ENCODE measurements at places on chromosomes 4 and X.

DNA sequence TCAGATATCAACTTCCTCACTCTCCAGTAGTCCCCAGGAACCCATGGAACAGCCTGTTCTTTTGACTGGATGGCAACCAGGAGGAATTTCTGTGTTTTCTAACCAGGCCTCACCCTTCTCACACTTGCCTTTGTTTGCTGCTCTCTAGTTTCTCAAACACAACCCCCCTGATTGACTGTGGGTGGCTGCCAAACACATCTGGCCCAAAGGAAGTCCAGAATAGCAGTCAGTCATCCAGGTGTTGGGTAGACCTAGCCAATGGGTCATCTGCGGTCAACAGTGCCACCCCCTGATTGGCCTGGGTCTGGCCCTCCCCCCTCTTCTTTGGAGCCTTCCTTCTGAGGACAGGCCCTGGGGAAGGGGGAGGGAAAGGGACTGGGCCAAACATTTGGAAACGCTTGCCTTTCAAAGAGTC, 53.7 kb downstream of the MSX1 start:
- no peak for DNase-seq

DNA sequence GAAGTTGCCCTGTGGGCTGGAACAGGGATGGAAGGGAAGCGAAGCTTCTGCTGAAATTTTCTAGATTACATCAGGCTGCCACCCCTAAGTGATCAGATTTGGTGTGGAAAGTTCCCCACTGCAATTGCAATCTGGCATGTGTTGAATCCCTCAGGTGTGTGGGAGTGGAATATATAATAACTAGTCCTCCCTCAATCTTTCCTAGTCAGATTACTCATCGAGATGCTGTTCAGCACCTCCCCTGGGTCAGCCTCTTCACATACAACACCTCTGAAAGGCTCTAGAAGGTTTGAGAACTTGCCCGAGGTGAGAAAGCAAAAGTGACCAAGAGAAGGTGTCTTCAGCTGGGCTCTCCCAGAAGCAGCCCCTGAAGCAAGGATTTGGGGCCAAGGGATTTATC, 336.8 kb downstream of the BCOR start:
- DNase-seq, result no peak

DNA sequence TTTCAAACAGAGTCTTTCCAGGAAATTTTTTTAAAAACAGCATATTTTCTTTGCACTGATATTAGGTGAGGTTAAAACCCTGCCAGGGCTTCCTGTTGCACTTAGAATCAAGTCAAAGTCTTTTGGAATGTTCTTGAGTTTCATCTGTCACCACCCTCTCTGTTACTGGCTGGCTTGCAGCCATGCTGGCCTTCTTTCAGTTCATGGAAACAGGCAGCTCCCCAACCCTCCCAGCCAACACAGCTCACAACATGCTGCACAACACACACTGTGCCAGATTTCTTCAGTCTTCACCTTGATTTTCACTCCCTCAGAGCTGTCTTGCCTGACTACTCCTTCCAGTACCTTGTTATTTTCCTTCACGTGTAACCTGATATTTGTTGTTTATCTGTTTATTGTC, 129.5 kb downstream of the KCNIP4 start:
- no peak for DNase-seq

GRCh38 chr4:28179126-28179525, 1318.5 kb downstream of the STIM2 start:
- DNase-seq, result no peak

DNA sequence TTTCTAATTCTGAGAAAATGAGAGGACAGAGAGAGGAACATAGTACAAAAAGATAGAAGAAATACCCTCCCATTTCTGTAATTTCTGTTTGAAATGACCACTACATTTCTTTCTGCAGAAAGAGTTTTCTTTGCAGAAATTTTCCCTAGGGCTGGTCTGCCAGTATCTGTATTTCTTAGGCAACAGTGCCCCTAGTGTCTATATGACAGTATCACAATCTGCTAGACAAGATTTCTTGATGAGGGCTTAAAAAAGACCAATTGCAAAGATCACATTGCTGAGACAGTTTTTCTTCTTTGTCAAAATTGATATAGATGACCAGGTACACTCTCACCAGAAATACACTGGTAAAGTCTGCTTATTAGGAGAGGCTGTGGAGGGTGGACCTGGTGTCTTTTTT, 81.0 kb upstream of the ZDHHC15 start:
- no peak for DNase-seq

- DNase-seq, result no peak
Measured at GRCh38 chr4:78689261-78689660, 86.9 kb upstream of the BMP2K start.

DNA sequence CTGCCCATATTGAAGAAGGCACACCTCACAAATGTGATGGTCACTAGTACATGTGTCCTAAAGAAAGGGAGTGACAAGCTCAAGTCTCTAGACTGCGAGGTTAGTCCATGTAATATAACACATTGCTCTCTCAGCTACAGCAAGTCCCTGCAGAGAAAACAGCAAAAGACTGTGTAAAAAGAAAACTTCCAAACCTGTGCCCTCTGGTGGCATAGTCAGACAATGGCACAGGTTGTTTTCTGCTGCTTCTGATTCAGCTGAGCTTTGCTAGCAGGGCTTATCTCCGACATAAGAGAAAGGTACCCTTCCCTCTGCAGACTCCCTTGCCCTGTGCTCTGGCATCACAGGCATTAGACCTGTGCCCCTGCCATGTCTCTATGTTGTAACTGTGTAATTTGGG, 1.4 kb upstream of the SERPINA7 start:
- DNase-seq, result no peak

DNA sequence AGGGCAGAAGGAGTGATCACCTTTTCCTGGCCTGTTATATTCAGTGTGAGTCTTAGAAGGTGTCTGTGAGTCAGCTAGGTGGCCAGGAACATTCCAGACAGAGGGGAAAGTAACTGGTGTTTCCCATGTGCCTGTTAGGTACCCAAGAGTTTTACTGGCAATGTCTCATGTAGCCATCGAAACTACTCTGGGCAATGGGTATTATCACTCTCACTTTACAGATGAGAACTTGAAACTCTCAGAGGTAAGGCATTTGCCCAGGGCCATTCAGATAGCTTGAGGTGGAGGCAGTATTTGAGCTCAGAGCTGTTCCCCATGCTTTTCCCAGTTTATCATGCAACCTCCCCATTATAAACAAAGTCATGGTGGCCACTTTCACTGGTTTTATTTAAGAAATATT, 80.4 kb upstream of the NHS start:
- no peak for DNase-seq

- DNase-seq, result no peak
Measured at GRCh38 chrX:108590496-108590895, 145.9 kb downstream of the IRS4 start.

DNA sequence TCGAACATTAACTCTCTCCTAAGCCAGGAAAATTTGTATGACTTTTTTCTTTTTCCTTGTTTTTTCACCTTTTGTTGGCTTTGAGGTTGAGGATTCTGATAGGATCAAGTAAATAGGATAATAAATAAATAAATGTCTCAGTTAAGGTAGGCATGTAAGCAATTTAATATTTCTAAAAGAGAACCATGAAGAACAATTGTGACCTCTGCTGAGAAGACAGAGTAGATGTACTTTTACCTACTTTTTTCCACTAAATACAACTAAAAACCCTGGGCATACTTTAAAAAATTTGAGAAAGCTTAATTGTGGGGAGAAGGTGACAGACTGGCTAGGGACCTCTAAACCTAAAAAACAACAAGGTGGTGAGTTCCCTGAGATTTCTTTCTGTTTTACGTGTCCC, 31.6 kb upstream of the CLNK start:
- no peak for DNase-seq

GRCh38 chrX:72609313-72609712, 36.7 kb upstream of the HDAC8 start:
- DNase-seq, result no peak

GRCh38 chrX:111372086-111372485, 39.9 kb downstream of the DCX start:
- no peak for DNase-seq

GRCh38 chr4:48698029-48698971, 81.8 kb downstream of the FRYL start:
- no peak for DNase-seq

GRCh38 chrX:23857363-23857762, 50.4 kb downstream of the APOO start:
- no peak for DNase-seq

DNA sequence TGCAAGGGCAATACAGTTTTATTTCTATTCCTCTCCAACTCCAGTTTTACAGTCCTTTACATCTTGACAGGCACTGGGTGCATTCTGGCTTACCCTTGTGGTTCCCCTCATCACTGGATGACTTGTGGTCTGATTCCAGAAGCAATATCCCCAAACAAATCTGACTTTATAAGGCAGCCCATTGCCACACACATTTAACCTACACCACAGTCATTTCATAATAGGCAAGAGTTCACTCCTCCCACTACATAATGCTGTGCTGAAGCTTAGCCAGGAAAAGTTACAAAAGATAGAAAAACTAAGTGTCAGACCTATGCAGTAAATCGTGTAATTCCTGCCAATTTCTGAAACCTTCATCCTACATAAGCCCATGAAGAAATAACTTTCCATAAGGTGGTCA, 82.9 kb upstream of the MID1IP1 start:
- DNase-seq, result no peak

DNA sequence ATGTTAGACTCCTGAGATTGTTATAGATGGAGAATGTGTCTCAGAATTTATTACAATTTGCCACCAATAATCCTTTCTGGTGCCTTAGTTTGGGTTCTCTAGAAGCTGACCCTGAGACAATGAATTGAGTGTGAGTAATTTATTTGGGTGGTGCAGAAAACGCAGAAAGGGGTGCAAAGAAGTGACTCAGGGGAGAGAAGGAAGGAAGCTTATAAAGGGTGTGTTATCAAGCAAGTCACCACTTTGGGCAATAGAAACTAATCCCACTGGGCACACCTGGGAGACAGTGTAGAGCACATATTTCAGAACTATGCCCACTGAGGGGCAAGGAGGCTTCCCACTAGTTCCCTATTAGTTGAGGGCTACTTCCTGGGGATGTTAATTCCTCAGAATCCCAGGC, 320.6 kb downstream of the MID1IP1 start:
- DNase-seq, result no peak

- DNase-seq, result no peak
Measured at GRCh38 chr4:57249083-57249482, 138.9 kb upstream of the IGFBP7 start.

GRCh38 chr4:181376058-181376457, 867.1 kb upstream of the TENM3 start:
- no peak for DNase-seq

DNA sequence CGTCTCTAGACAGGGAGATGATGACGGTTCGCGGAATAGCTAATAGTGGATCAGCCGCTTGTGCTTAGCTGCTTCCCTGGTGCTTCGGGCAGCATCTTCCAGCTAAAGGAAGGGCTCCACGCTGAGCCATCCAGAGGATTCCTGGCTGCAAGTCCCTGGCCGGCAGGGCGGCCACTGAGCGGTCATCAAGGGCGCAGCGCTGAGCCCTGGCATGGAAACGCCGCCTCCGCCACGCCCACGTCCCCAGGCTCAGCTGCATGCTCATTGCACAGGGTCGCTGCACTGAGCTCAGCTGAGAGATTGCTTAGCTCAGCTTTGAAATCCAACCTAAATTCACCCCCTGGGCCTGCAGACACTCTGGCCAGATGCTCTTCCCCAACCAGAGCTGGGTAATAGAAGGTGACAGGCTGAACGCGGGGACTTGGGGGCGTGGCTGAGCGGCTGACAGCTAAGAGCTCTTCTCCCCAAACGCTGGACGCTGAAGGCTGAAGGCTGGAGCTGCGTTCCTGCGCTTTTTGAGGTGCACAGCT, 118.2 kb upstream of the KIT start:
- no peak for DNase-seq

- no peak for DNase-seq
Measured at GRCh38 chr4:134216411-134216810, 14.8 kb upstream of the PABPC4L start.

GRCh38 chr4:150145946-150146340, 67.7 kb downstream of the DCLK2 start:
- no peak for DNase-seq

GRCh38 chr4:77310931-77311330, 153.9 kb downstream of the CCNG2 start:
- DNase-seq, result no peak

GRCh38 chr4:38563707-38564495, 100.1 kb upstream of the KLF3 start:
- DNase-seq, result no peak

DNA sequence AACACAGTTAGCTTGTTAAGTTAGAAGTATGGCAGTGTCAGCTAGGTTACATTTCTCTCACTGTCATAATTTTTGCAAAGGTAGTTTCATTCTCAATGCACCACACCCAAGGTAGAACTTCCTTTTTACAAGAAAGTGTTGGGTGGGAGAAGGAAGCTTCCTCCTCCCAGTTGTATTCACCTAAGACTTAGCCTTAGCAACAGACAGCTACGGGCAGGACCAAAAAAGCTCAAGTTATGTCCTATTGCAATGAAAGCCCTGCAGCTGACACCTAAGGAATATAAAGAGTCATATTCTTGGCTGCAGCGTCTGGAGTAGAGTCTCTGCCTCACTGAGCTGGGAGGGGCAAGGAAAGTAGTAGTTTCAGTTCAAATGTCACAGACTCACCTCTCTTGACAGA, 25.1 kb upstream of the PRDM8 start:
- no peak for DNase-seq

GRCh38 chr4:89800012-89800516, 36.9 kb downstream of the SNCA start:
- DNase-seq, result no peak

DNA sequence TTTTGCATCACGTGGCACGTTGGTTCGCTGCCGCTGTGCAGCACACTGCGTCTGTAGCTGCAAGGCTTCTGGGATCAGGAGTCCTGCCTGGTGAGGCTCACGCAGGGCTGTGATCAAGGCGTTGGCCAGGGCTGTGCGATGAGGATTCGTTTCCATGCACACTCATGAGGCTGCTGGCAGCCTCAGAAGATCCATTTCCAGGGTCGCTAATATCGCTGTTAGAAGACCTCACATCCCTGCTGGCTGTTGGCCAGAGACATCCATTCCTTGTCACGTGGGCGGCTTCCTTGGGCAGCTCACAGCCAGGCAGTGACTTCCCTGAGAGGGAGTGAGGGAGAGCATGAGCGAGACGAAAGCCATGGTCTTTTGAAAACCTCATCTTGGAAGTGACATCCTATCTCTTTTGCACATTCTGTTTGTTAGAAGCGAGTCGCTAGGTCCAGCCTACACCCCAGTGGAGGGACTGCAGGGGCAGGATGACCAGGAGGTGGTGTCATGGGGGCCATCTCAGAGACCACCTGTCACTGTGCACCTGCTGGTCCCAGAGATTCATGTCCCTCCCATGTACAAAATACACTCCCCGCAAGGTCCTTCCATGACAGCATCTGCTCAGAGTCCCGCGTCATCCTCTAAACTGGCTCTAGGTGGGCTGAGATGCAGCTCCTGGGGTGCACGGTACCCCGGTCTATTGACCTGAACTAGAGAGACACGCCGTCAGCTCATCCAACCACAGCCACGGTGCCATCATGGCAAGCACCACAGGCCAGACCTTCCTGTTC, 12.2 kb downstream of the RGS12 start:
- DNase-seq, result no peak

GRCh38 chrX:134982748-134983147, 8.0 kb upstream of the SMIM10 start:
- DNase-seq, result no peak
